ENCODE measurements at places on chromosomes 1 and 21.

GRCh38 chr1:186643614-186644013, 36.6 kb downstream of the PTGS2 start:
- peak; percentile 44 for DNase-seq

GRCh38 chr1:162861101-162861500, at the start of gene CCDC190:
Gene CCDC190, minus strand, starts transcription at chr1:162861175. Its CDS starts 1,529 bp downstream, at chr1:162859646.
- DNase-seq: no peak

GRCh38 chr1:111446967-111447892, 1.8 kb downstream of the WDR77 start:
- no peak for DNase-seq

DNA sequence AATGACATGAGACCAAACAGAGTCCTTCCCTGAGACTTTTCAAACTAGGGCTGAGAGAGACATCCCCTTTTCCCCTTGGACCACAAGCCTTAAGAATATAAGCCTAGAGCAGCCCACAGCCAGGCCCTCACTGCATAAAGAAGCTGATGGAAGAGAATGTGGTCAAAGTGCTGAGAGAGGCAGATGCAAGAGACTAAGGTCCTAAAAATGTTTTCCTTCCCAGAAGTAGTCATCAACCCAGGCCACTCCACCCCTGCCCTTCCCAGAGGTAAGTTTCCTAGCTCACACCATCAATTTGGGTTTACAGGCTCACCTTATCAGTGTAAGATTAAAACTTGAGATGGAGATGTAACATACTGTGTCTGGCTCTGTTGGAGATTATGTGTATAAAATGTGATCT, 58.2 kb downstream of the BCAR3 start:
- DNase-seq: no peak

- no peak for DNase-seq
Observed at GRCh38 chr1:156444407-156445001, 56.1 kb downstream of the MEF2D start.

GRCh38 chr1:34066981-34067603, 97.9 kb downstream of the CSMD2 start:
- peak; percentile 7 for DNase-seq

DNA sequence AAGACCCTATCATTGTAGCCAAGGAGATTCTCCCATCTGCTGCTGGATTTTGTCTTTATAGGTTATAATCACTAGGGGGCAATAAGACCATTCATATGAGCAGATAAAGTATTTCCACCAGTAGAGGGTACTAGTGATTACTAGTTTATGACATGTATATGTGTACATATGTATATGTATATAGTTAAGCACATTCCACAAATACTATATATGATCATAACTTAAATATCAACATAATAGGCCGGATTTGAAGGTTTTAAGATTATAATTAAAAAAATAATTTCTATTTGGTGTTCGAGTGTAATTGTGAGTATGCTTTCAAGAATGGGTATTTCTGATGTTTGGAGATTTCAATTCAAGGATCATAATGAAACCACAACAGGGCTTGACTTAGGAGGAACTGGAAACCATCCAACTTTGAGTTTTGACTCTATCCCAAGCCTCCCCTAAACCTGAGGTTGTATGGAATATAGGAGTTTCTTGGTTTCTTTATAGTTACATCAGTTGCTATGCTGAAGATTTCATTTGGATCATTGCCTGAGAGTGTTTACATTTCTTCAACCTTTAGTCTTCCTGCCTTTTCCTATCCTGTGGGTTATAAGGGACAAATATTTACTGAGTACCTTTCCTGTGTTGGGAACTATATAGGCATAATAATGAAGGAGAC, 16.9 kb downstream of the TCEANC2 start:
- peak; percentile 6 for DNase-seq

DNA sequence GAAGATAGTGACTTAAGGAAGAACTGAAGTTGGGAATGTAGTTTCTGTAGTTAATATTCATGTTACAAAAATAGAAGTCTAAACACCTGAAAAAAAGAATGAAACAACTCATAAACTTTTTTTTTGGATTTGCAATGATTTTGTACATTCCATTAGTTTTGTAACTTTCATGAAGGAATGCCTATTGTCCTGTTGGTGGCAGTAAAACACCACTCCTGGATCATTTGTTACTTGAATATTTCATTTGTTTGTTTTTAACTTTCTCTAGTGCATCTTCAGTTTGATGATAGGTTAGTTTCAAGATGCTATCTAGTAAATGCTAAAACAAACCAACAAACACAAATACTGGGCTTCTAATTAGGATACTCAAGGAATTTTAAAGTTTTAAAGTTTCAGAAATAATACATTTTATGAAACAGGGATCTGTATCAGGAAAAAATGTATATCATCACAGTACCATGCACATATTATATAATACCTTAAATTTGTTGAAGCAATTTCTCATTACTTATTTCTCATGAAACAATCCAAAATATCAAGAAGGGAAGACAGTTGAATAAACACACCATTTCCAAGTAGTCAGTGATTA, 229.7 kb upstream of the CACYBP start:
- no peak for DNase-seq

GRCh38 chr1:63845346-63845745, 71.5 kb downstream of the ROR1 start:
- no peak for DNase-seq

GRCh38 chr1:211822677-211823407, 7.7 kb downstream of the LPGAT1 start:
- DNase-seq: no peak

All from NCI-H226 (cell line).